ENCODE measurements at places on chromosomes 12 and 14. TPM values are rescaled to one million over a fixed set of nuclear protein-coding genes. Genes with fewer than 3 reads are reported as not detected.

GRCh38 chr12:46884362-46884761 lies 58.6 kb upstream of the SLC38A4 start:
- no peak for DNase-seq

GRCh38 chr12:5582018-5582417 lies 150.1 kb downstream of the NTF3 start:
- DNase-seq: no peak

DNA sequence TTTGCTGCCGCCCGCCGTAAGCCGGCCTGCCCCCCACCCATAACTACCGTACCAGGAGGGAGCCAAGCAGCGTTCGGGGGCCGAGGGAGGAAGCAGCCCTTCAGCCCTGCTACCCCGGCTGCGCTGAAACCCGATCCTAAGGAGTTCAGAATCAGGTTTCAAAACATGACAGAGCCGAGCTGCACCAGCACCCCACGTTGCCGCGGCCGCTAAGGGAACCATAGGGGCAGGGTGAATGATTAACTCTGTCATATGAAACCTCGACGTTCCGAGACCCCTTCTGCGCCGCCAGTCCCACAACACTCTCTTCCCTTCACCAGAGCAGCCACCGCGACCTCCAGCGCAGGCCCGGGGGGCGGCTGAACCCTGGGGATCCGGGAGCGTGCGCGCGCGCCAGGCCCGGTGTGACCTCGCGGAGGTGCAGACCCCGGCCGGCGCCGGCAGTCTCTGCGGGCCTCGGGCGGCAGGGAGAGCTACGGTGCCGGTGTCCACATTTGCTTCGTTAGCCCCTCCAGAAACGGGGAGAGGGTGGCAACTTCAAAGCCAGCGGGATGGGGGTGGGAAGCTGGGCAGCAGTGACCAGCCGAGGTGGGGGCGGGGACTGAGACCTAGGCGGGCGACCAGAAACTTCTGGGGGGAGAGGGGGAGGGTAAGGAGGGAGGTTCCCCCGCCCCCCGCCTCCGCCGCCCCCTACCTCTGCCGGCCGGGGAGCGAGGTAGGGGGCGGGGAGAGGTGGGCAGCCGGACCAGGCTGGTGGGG lies 1.6 kb downstream of the SIX4 start:
- DNase-seq: no peak

- DNase-seq: no peak
These were observed 148.7 kb downstream of the BCL11B start for GRCh38 chr14:99123208-99123870.

The MYO1H gene
- total RNA-seq: not detected

DNA sequence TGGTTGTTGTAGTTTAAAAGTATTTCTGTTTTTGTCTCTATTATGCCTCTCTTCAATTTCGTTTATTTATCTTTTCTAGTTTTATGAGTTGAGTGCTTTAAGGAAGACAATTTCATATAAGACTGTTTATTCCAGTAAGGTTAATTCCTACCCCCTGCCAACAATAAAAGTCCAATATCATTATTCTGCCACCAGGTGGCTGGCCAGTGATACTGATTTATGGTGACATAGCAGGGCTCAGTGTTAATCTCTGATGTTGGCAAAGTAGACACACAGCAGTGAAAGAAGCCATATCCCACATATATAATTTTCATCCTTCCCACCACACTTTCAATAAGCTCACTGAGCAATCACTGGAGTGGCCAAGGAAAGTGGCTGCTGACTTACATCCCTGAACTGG lies 69.0 kb upstream of the BMP4 start:
- DNase-seq: no peak

DNA sequence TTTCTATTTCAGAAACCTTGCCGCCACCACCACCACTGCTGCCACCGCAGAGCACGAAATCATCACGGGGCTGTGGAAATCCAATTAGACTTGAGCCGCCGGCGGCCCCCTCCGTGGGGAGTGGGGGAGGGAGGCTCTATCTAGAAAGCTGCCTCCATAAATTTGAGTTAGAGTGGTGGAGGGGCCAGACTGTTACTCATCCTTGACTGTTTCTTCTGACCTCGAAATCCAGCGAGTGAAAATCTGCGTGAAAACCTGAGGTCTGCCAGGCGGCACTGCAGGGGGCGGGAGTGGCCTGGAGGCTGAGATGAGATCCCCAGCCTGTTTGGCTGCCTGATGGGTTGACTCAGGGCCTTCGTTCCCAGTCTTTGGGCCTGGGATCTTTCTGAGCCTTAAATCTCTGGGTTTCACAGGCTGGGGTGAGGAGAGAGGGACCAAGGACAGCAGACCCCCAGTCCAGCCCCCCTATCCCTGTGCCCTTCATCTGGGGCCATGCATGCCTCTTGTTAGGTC lies 29.9 kb downstream of the TSPAN9 start:
- DNase-seq: no peak

- DNase-seq: no peak
These were observed 37.9 kb downstream of the DLK1 start for GRCh38 chr14:100764471-100765115.
